ENCODE measurements at places on chromosomes 7 and 10.

DNA sequence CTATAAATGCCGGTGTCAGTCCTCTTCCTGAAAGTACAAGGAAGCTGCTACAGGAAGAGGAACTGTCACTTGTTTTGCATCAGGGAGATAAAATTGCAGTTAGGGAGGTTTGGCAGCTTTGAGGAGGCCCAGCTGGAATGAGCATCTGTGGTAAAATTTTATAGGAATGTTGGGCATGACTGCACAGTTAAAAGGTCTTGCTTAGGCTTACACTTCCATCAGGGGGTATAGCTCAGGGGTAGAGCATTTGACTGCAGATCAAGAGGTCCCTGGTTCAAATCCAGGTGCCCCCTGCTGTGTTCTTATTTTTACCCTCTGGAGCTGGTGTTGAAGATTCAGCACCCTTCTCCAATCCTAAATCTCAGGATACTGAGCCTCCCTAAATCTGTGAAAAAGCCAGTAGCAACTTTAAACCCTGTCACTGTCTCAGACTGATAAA is 65.9 kb downstream of the ZNF467 start:
- DNase-seq: peak; percentile 58

DNA sequence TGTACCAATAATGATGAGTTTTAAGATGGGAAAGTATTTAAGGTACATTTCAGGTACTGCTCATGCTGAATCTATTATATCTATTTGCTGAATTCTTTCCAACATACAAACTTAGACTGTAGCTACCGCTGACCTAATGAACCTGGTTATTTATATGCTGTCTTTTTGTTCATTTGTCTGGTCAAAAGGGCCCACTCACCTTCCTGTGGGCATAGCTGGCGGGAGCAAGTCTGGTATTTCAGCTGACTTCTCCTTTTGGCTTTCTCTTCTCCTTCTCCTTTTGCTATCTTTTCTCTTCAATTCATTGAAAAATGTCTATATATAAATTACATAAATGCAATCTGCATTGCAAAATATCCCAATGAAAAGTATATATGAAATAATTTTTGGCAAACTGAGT is 9.5 kb downstream of the PLXDC2 start:
- DNase-seq: no peak

- DNase-seq: no peak
Observed at GRCh38 chr7:90238583-90238982, 6.4 kb upstream of the CFAP69 start.

- DNase-seq: no peak
Observed at GRCh38 chr7:136139417-136139816, 162.3 kb upstream of the MTPN start.

GRCh38 chr10:131982185-131982756 is 548 bp upstream of the BNIP3 start:
- DNase-seq: no peak

DNA sequence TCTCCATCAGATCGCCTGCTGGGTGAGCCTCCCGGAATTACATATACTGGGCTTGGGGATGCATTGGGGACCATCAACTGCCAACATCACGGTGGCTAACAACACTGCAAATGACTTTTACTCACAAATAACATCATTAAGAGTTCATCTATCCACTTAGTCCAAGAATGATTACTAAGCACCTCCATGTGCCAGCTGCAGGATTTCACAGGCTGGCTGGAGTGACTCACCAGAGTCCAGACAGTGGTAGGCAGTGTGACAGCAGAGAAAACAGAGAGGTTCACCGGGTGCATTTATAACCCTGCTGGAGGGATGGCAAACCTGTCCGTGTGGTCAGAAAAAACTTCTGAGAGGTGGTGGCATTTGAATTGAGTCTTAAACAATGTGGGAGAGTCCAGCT is 3.2 kb upstream of the IGFBP3 start:
- DNase-seq: no peak

DNA sequence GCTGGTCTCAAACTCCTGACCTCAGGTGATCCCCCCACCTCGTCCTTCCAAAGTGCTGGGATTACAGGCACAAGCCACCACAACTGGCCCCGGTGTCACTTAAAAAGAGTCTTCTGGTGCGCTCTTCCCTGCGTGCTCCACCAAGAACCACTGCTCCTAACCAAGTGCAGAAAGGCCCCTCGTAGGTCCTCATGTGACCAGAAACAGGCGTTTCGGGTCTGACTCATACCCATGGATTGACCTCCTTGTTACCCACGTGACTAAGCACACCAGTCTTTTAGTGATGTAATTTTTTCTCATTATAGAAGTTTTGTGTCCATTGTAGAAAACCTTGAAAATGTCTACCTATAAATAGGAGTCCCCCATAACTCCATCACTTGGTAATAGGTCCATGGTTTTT is 13.9 kb downstream of the FKBP6 start:
- no peak for DNase-seq

GRCh38 chr10:29005988-29006387 is 282.9 kb upstream of the LYZL1 start:
- no peak for DNase-seq

GRCh38 chr10:124390471-124391187 is 28.1 kb downstream of the OAT start:
- peak; percentile 31 for DNase-seq

- peak; percentile 84 for DNase-seq
Observed at GRCh38 chr10:50275650-50276235, 24.4 kb upstream of the ASAH2 start.

DNA sequence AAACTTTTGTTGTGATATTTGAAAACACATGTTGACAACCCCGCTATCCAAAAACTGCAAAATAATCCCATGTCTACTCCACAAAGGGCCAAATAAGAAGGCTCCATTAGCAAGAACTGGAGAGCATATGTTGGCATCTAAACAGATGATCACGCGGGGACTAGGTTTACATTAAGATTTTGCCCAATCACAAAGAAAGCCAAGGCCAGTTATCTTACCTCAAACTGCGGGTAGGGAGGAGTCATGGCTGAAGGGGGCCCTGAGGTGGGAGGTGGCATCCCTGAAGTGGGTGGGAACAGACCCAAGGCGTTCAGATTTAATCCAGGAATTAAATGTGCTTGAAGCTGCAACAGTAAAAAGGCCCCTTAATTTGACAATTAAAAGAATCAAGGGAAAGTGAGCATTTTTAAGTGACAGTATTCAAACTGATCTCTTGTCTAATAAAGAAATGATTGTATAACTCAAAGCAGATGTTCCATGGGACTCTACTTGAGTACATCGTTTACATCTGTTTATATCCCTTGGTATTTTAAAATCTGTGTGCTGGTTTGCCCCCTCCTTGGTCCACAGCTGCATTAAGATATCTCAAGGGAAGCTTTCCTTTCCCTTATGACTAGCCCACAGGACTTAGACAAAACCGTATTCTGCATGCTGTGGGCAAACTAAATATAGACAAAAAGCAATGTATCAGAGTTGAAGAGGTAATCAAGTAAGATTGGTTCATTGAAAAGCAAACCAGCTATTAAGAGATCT is 42.9 kb downstream of the MALSU1 start:
- no peak for DNase-seq

DNA sequence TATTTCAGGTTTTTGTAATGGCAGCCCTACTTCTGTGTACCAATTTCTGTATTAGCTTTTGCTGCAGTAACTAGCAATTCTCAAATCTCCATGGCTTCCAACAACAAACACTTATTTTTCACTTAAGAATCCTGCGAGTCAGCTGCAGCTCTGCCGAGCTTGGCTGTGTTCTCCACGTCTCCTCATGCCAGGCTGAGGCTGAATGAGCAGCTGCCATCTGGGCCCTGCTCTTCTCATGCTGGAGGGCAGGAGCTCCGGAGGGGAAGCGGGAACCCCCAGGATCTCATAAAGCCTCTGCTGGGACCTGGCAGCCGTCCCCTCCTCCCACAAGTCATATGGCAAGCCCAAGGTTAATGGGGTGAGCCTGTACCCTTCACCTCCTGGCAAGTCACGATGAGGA is 591.1 kb downstream of the SDK1 start:
- DNase-seq: no peak

GRCh38 chr10:53786236-53786900 is 1013.8 kb upstream of the MBL2 start:
- DNase-seq: peak; percentile 76

DNA sequence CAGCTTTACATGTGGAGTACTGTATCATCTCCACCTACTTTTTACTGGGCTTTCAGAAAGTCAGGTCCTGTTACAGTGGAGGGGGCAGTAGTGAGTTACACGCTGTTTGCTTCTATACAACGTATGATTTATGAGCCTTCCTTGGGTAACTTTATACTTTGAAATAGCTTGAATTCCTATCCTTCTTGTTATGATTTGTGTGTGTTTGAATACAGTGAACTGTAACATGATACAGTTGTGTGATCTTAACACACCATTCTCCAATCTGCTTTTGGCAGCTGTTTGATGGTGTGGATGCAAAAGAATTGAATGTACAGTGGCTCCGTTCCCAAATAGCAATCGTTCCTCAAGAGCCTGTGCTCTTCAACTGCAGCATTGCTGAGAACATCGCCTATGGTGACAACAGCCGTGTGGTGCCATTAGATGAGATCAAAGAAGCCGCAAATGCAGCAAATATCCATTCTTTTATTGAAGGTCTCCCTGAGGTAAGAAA is 41.7 kb downstream of the SP8 start:
- no peak for DNase-seq

DNA sequence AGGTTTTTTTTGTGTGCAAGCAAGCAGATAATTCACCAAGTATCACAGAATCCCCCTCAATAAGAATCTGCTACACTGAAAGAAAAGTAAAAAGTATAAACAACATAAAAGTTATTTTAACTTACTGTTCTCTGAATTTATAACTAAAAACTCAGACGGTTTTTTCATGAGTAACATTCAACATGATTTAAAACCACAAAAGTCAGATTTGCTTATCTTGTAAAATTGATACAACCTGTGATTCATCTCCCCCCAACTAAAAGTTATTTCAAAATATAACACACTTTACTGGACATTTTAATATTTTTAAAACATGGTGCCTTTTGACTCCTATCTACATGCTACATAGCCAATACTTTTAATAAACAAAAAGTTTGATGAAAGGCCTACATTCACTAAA is 32.8 kb downstream of the TSPAN12 start:
- no peak for DNase-seq

- DNase-seq: no peak
Observed at GRCh38 chr10:111478651-111479050, 401.8 kb downstream of the ADRA2A start.

GRCh38 chr7:7654964-7655715 is 14.6 kb downstream of the UMAD1 start:
- DNase-seq: no peak

Data from endodermal cell (in vitro differentiated cells).